ENCODE measurements at places on chromosomes 4 and X.

- no peak for DNase-seq
These were observed 128.9 kb downstream of the REELD1 start for GRCh38 chr4:146343199-146343598.

DNA sequence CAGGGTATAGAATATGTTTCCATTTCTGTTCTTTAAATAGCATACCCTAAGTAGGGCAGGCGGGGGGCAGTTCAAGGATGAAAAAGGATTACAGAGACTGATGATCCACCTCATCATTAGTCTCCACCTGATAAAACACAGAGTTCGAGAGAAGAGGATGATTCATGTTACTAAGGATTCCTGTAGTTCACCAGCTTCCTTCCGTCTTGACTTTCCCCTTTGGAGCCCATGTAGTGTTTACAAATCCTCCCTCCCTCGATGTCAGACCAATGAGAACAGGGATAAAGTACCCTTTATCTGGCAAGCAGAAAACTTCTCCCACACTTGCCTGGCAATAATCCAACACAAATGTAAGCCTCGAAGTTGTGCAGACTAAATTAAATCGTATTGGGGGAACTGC, 526.3 kb upstream of the FAM241A start:
- no peak for DNase-seq

DNA sequence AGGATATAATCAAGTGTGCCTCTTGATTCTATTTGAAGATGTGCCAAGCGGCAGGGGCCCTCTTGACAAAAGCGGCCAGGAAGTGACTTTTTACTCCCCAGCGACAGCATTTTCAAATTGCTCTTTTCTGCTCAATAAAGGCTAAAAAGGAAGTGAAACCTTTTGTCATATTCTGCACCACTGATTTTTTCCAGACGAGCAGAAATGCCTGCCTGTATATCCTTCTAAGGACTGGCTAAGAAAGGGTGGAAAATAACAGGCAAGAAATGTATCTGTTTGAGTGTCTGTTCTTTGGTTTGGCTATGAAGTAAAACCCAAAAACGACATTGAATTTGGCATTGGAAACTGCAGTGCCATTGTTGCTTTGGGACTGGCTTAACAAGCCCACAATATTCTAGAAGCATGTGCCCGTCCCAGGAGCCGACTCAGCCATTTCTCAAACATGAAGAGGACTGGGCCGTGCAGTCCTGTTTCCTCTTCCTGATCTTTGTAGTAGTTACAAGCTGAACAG, 25.4 kb downstream of the TMSB4X start:
- DNase-seq: no peak

DNA sequence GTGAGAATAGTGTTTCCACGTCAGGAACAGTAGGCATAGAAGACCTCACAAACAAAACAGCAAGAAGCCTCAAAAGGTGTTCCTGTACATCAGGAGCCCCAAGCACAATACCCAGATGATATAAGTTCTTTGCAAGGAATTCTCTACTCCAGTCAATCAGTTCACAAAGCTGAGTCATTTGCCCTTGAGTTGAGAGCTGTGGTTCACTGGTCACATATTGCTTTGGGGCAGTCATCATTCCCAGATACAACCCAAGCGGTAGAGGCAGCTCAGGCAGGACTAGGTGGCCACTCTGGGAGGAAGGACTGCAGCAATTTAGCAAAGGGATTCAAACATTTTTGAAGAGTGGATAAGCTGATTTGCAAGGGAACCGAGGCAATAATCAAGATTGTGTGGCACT, 551.5 kb upstream of the ZFP42 start:
- DNase-seq: no peak

- DNase-seq: no peak
These were observed 942 bp upstream of the L1CAM start for GRCh38 chrX:153886915-153887314.

DNA sequence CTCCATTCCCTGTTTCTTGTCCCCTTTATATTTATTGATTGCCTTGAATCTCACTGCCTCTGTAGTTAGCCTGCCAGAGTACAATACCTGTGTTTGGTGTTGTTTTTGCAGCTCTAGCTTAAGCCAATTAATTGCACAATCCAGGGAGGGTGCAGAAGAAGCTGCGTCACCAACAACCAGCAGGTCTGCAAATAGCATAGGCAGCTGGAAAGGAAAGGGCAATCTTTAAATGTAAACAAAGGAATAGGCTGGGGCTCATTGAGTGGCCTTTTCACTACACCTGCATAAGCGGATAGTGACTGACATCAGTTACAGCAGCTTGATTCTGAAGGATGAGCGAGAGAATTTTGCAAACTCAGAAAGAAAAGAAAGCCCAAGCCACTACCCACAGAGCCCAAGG, 106.8 kb upstream of the RAI2 start:
- DNase-seq: no peak

DNA sequence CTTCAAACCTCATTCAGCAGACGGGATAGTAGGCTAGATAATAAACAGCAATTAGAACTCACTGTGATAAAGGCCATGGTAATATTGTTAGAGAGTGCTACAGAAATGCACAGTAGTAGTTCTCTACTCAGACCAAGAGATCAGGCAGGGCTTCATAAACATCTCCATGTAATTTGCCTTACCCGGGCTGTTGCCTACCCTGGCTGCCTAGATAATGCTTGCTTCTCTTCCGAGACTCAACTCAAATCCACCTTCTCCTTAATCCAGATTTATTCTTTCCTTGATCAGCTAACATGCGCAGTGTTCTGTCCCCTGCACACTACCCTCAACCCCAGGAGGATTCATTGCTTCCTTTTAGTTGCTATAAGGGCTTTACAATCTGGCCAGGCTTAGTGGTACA, 21.8 kb downstream of the ANK2 start:
- DNase-seq: no peak

- no peak for DNase-seq
These were observed 65.9 kb downstream of the DIPK2B start for GRCh38 chrX:45134775-45135174.

DNA sequence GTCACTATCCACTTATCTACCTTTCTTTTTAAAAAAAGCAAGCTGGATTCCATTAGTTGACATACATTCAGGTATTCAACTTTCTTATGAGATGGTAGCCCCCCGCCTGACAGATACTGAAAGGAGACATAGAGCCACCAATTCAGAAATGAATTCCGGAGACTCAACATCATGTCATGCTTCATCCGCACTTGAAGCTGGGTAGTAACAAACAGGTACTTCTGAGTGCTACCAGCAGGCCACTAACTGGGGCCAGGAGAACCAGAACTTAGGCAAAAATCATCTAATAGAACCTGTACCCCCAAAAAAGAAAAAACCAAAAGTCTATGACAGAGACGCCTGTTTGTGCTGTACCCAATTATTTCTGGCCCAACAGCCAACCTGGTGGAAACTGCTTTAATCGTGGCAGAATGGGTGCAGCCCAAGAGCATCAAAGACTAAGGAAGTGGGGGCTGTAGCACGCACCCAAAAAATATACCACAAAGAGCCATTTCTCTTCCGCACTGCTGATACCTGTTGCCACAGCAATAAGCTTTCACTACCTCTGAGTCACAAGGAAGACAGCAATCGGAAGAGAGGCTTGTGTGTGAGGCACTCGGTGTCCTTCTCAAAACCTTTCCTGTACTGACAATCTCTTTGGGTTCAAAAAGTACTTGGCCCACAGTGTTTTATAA, 84.8 kb downstream of the AFAP1 start:
- DNase-seq: no peak

- no peak for DNase-seq
These were observed 132.1 kb upstream of the NEIL3 start for GRCh38 chr4:177177541-177178081.

DNA sequence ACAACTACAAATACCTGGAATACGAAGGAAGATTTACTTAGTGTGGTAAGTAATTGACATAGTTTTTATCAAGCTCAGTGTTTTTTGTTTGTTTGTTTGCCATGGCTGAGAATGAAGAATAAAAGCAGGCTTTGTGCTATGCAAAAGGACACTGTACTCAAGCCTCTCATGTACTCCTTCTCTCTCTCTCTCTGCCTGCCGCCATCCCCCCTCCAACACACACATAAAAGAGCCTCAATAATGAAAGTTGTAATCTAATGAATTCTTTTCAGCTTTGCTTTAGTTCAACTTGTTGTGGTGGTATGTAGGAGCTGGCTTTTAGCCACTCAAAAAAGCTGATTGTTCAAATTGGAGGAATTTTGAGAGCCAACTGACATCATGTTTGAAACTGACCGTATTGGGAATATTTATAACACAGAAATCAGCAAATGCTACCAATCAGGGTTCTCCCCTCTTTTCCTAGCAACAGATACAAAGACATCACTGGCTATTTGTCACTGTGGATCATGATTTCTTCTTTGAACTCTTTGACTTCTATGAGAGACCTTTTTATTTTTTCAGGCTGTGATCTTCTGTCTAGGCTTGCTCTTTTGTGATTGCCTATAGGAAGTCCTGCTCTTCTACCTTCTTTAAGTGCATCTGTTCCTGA, 1148.8 kb downstream of the RAPGEF2 start:
- no peak for DNase-seq

DNA sequence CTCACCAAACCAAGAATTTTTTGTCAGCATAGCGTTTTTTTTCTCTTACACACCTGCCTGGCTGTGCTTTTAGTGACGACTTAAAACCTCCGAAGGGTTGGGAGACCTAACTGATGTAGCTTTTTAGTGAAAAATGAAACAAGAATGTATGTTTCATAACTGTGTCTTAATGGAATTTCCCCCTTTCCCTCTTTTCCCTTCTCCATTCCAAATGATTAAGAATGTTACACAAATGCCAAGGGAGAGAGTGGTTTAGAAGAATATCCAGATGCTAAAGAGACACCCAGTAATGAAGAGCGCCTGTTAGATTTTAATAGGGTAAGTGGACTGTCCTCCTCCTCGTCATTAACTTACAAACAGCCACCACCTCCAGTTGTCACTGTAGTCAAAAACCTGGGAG, 33.2 kb upstream of the TBC1D14 start:
- DNase-seq: no peak

Measured in left forelimb (tissue), 1 donor.